HFFc6 (cell line): ENCODE measurements at places on chromosomes 6 and 20. TPM values are rescaled to one million over a fixed set of nuclear protein-coding genes. Genes with fewer than 3 reads are reported as not detected.

The SALL4 gene
- total RNA-seq, result 0.33 to 0.40 TPM (median 0.35 TPM) in 3 replicates

DNA sequence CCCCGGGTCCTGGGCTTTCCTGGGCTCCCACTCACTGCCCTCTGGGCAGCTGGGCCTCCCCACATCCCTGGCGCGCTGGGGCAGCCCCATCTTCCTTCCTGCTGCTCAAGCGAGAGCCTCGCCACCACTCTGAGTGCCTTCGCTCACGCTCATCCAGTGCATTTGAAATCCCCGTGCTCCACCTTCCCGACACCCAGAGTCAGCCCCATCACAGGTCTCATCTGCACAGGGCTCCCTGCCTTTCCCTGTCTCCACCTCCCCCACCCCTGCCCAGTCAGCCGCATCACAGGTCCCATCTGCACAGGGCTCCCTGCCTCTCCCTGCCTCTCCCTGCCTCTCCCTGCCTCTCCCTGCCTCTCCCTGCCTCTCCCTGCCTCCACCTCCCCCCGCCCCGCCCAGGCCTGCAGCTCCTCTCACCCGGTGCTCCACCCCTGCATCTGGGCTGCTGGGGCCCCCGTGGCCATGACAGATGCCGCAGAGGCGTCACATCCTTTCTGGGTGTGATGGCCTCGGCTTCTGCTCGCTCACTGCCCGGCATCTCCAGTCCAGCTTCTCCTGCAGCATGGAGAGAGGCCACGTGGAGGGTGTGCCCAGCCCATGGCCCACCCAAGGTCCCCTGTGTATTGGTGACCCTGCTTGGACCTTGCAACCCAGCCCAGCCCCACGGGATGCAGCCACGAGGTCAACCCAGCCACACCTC, 9.0 kb upstream of the BHLHE23 start:
- H3K36me3 ChIP-seq, result peaks cover 15% of the 10 kb centered on the region
- DNase-seq, result no peak
- peaks cover 60% of the 10 kb centered on the region for H3K27me3 ChIP-seq
- no peak overlapping the region for H3K27ac ChIP-seq
- no peak overlapping the region for H3K4me3 ChIP-seq
- no peaks in the 10 kb centered on the region for H3K4me1 ChIP-seq

The SIM1 gene
- total RNA-seq, result 18.0 to 23.7 TPM (median 22.3 TPM) in 3 replicates

GRCh38 chr20:16209951-16210361, 363.3 kb downstream of the KIF16B start:
- no peaks in the 10 kb centered on the region for H3K4me1 ChIP-seq
- no peaks in the 10 kb centered on the region for H3K36me3 ChIP-seq
- no peak overlapping the region for H3K27ac ChIP-seq

- H3K27ac ChIP-seq, result no peak overlapping the region
- no peaks in the 10 kb centered on the region for H3K4me1 ChIP-seq
- H3K27me3 ChIP-seq, result no peaks in the 10 kb centered on the region
Observed at GRCh38 chr6:91141346-91141745, 554.5 kb upstream of the MAP3K7 start.

DNA sequence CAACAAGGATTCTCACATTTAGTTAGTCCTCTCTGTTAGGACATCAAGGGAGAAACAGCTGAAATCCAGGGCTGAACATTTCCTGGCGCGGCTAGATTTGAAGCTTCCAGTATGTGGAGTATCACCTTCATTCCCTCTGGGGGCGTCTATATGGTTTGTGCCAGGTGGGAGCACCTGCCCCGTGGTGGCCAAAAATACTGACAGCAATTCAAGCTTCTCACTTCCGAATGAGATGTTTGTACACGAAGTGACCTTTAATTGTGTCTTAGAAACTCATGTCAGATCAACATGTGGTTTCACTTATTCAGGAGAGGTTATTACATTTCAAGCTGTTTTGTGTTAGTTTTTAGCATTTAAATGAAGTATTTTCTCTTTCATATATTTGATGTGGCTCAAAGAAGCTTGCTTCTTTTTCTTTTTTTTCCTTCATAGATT, 67.3 kb upstream of the ZNF217 start:
- peaks cover 52% of the 10 kb centered on the region for H3K4me1 ChIP-seq
- no peaks in the 10 kb centered on the region for H3K36me3 ChIP-seq
- peak overlapping the region; percentile 78 for H3K4me3 ChIP-seq

DNA sequence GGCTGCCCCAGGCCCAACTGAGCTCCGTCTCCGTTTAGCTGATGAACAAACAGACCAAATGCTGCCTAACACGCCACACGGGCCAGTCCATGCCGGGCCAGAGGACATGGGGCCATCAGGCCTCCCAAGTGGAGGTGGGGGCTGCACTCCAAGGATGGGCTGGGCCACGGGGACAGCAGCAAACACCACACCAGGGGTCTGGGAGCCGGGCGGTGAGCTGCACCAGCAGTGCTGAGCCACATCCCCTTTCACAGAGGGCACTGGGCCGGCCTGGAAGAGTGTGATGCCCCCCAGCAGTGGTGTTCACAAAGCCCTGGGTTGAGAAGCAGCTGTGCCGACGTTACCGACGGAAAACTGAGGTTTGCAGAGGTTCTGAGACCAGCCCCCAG, 2.7 kb downstream of the KCNQ2 start:
- no peak overlapping the region for H3K27ac ChIP-seq
- no peak for DNase-seq
- H3K4me1 ChIP-seq, result no peaks in the 10 kb centered on the region
- H3K27me3 ChIP-seq, result peaks cover 22% of the 10 kb centered on the region
- no peak overlapping the region for H3K4me3 ChIP-seq

GRCh38 chr20:32183947-32184635, 23.5 kb downstream of the PLAGL2 start:
- H3K27me3 ChIP-seq, result no peaks in the 10 kb centered on the region; the same call in 1 of the 2 replicates
- H3K36me3 ChIP-seq, result no peaks in the 10 kb centered on the region
- DNase-seq, result no peak
- no peaks in the 10 kb centered on the region for H3K4me1 ChIP-seq
- H3K27ac ChIP-seq, result no peak overlapping the region
- H3K4me3 ChIP-seq, result no peak overlapping the region

The NKX2-2 gene
- 0.63 TPM in 1 of 3 replicates, not detected in the others for total RNA-seq

GRCh38 chr6:90110971-90111370, 185.7 kb downstream of the BACH2 start:
- no peaks in the 10 kb centered on the region for H3K4me1 ChIP-seq
- H3K27me3 ChIP-seq, result peaks cover 2% of the 10 kb centered on the region
- H3K27ac ChIP-seq, result no peak overlapping the region
- no peak for DNase-seq
- no peak overlapping the region for H3K4me3 ChIP-seq

DNA sequence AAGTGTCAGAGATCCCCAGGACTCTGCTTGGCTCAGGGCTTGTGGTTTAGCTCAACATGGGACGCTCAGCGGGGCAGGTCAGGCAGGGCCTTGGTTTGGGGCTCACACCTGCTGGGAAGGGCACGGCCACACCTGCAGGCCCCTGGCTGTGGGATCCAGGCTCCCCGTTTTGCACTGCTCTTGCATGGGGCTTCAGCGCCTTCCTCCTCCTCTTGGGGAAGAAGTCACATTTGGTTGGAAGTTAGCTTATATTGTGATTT, 378.3 kb downstream of the CDH4 start:
- no peak for DNase-seq
- H3K27me3 ChIP-seq, result peaks cover 9% of the 10 kb centered on the region
- H3K4me1 ChIP-seq, result no peaks in the 10 kb centered on the region
- no peak overlapping the region for H3K27ac ChIP-seq

- DNase-seq, result no peak
- no peaks in the 10 kb centered on the region; the same call in 1 of the 2 replicates for H3K27me3 ChIP-seq
- H3K27ac ChIP-seq, result no peak overlapping the region
- peaks cover 5% of the 10 kb centered on the region; the same call in 1 of the 2 replicates for H3K4me1 ChIP-seq
Observed at GRCh38 chr6:114055349-114055748, 84.4 kb upstream of the HDAC2 start.
